ENCODE measurements at places on chromosomes 6 and 20. TPM values are rescaled to one million over a fixed set of nuclear protein-coding genes. Genes with fewer than 3 reads are reported as not detected.

The MCHR2 gene
- not detected for total RNA-seq

The OXT gene
- total RNA-seq = not detected

The ERVFRD-1 gene
- not detected for total RNA-seq

The CAGE1 gene
- total RNA-seq = 0.33 TPM

The ACSS2 gene
- 32.3 TPM for total RNA-seq

The RIPPLY2 gene
- total RNA-seq = not detected

- no peak for DNase-seq
These were observed 410.3 kb upstream of the SLC35B3 start for GRCh38 chr6:8845690-8846089.

GRCh38 chr6:107115695-107116327 lies 496 bp upstream of the BEND3 start:
- no peak for DNase-seq

GRCh38 chr6:131112249-131112648 lies 23.0 kb upstream of the AKAP7 start:
- no peak for DNase-seq

GRCh38 chr6:11606332-11606731 lies 68.8 kb downstream of the TMEM170B start:
- DNase-seq = no peak

- no peak for DNase-seq
These were observed 25.6 kb upstream of the IER3 start for GRCh38 chr6:30769853-30770524.

DNA sequence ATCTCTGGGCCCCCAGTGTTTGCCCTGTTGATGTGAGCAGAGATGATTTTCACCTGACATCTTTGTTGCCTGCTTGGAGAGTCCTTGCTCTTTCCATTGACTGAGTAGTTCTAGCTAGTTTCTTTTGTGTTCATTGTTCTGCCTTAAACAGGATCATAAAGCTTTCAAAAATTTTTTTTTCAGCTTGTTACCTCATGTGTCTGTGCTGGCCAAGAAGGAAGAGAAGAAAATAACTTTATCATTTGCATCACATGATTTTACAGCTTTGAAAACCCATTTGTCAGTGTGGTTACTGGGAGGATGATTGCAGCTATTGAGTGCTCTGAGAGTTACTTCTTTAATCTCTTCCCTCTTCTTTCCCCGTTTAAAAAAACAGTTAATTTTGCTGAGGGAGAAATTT lies 16.0 kb downstream of the FOXO3 start:
- peak; percentile 77 for DNase-seq

- peak; percentile 90 for DNase-seq
These were observed at the start of gene TPBG for GRCh38 chr6:82363428-82364086. TPBG (plus strand) TSS chr6:82363817; CDS start chr6:82364962, 1,145 bp downstream.

DNA sequence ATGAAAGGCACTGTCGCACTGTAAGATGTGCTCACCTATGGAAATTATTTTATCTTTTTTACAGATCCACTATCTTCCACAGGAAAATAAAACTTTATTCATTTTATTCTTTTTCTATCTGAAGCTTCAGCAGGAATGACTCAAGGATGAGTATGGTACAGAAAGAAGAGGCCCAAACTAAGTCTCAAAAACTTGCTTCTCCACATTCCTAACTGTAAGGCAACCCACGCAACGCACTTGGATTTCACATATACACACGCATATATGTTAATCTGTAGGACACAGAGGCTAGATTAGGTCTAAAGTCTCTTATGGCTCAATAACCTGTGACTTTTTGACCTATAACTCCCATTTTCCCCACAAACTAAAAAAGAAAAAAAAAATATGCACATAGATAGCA lies 81.9 kb downstream of the RALGAPA2 start:
- no peak for DNase-seq

DNA sequence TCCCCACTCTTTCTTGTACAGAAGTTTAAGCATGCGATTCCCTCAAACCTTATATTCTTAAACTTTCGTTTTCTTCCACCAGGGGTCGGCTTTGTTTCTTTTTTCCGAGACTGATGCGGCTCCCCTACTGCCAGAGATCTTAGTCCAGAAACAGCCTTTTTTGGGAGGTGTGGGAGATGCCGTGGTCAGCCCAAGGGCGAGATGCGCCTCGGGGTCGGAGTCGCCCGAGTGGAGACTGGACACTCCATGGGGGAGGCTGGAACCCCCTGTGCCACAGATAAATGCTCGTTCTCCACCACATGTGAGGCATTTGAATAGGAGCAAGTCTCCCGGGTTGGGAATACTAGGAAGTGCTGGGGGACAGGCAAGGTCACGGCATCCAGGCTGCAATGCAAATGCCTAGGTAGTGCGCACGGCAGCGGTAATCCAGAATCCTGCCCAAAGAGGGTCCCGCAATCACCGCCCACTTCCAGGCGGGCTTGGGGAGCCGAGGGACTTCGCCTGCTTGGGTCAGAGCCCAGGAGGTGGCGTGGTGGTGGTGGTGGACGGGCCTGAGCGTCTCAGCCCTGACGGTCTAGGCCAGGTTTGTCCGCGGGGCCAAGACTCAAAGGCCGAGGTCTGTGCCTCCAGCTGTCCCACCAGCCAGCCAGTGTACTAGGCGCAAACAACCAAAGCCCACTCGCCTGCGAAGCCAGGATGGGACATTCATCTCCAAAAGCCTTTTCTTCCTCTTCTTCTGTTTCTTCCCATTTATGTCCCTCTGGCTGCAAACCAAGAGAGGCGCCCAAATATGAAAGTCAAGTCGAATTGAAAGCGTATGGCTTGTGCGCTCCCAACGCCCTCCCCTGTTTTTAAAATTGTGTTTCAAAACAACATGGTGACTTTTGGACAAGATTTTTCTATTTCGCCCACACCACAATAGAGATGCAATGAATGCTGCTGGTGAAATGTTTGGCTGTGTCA lies 39.3 kb upstream of the OSTM1 start:
- peak; percentile 75 for DNase-seq

DNA sequence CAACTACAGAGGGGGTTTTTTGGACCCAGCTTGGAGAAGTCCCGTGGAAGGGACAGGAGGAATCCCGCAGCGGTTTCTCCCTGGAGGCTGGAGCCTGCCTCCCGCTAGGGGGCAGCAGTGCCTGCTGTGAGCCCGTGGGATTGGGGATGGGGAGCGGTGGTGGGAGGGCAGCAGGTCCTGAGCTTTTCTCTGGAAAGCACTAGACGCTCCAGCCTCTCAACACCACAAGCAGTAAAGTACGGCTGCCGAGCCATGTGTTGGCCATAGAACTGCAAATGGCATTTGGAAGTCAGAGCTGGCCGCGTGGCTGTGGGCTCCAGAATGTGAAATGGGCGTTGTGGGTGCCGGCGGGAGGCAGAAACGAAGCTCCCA lies 47.8 kb downstream of the GMPR start:
- DNase-seq = peak; percentile 24

DNA sequence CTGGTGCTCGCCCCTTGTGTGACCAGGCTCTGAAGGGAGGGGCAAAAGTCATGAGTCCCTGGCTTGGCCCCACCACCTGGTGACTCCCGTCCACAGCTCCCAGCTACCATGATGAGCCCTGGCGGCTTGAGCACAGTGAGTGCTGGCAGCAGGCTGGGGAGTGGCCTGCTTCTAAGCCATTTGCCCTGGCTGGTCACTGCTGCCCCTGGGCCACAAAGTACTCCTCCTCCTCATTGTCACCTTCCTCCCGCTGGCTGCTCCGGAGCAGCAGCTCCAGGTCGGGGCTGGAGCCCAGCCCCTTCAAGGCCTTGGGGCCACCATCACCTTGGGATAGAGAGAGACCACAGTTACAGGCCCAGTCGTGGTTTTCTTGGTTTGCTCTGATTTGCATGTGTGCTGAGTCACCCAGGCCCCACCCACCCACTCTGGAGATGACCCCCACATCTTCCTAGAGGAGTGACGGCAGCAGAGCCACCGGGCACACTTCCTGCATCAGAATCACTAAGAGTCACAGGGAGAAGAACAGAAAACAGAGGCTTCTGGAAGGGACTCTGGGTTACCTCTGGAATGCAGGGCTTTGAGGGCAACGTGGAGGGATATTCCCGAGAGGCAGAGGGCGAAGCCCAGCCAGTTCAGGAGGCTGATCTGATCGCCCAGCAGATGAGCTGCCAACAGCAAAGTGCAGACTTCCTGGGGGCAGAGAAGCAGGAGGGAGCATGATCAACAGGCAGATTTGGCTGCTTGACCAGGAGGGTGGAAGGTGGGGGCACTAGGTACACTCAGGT lies 42.1 kb upstream of the CDH22 start:
- peak; percentile 83 for DNase-seq

- DNase-seq = no peak
These were observed 165.7 kb downstream of the ZNF217 start for GRCh38 chr20:53427951-53428350.

GRCh38 chr6:89530982-89531381 lies 98.0 kb downstream of the ANKRD6 start:
- DNase-seq = no peak
